LNCaP clone FGC (cell line): ENCODE measurements at places on chromosomes 3 and 15.

- no peak for DNase-seq
Observed at GRCh38 chr3:52495777-52496602, 852 bp downstream of the STAB1 start.

DNA sequence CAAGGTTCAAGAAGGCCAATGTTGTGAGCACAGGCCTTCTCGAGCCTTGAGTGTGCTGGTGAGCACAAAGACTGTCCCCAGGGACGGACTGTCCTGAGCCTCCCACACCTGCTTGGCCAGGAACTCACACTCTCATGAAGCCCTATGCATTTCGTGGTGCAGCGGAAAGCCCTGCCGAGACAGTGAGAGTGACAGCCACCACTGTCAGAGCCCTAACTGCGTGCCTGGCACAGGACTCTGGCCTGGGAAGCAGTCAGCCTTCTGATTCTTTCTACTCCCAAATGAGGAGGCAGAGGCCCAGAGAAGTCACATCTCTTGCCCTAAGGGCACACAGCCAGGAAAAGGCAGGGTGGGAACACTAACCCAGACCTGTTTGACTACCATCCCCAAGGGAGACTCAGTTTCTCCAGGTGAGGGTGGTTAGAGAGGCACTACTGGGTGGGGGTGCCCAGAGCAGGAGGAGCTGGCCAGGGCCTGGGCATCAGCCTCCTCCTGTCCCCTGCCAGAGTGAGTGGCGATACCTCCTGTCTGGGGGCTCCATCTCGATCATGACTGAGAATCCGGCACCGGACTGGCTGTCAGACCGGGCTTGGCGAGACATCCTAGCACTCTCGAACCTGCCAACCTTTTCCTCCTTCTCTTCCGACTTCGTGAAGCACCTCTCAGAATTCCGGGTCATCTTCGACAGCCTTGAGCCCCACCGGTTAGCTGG, 50.8 kb downstream of the SEMA3G start:
- no peak for DNase-seq

- DNase-seq = peak; percentile 22
Observed at GRCh38 chr15:94324117-94324826, 92.9 kb downstream of the MCTP2 start.

- no peak for DNase-seq
Observed at GRCh38 chr3:88668180-88668579, 439.2 kb upstream of the EPHA3 start.

DNA sequence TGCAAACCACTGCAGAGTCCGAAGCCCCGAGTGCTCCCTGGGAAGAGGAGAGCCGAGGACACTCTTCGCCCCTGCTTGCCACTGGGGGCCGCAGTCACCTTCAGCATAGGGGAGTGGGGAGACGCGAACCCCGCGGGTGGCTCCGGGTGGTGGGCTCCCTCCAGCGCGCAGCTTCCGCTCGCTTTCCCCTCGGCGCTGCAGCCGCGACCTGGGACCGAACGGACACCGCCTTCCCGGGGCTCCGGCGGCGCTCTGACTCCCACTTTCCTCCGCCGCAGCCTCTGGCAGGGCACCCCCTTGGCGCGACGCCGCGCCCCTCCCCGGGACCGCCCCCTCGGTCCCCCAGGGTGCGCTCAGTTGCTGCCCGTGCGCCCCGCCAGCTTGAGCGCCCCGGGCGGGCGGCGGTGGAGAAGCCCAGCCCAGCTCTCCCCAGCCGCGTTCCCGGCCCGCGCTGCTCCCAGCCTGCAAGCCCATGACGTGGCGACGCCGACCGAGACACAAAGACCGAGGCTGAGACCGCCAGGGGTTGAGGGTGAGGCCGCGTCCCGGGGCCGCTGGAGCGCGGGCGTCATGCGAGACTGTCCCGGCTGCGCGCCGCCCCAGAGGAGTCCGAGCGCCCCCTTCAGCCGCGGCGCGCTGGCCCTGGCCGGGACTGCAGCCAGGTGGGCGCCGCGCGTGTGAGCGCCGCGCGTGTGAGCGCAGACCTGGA, at the start of gene MINAR1:
MINAR1 (plus strand) TSS at position 701 of the 709 bp plus-strand sequence. CDS start 23,812 bp downstream, outside the sequence.
- DNase-seq = no peak

DNA sequence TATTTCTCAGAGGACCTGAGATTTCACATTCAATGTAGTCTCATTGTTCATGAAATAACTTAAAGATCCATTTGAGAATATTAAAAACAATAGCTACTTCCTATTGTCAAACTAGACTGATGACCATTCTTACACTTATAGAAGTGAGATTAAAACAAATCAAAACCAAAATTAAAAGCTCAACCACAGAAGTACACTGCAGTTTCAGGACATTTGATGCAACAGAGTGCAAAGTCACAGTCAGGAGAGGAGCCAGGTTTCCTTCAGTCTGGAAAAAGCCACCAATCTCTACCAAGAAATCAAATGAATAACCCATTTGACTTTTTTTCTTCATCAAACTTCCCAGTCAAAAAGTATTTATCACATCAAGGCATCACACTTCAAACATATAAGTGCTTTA, 5.5 kb downstream of the CCPG1 start:
- no peak for DNase-seq

GRCh38 chr3:50472958-50473357, 30.5 kb downstream of the CACNA2D2 start:
- no peak for DNase-seq

GRCh38 chr15:50164458-50164857, 17.5 kb upstream of the SLC27A2 start:
- peak; percentile 48 for DNase-seq

- DNase-seq = peak; percentile 92
Observed at GRCh38 chr3:177813322-177813721, 616.0 kb upstream of the TBL1XR1 start.

- peak; percentile 14 for DNase-seq
Observed at GRCh38 chr3:14548321-14548729, 8.2 kb upstream of the GRIP2 start.

DNA sequence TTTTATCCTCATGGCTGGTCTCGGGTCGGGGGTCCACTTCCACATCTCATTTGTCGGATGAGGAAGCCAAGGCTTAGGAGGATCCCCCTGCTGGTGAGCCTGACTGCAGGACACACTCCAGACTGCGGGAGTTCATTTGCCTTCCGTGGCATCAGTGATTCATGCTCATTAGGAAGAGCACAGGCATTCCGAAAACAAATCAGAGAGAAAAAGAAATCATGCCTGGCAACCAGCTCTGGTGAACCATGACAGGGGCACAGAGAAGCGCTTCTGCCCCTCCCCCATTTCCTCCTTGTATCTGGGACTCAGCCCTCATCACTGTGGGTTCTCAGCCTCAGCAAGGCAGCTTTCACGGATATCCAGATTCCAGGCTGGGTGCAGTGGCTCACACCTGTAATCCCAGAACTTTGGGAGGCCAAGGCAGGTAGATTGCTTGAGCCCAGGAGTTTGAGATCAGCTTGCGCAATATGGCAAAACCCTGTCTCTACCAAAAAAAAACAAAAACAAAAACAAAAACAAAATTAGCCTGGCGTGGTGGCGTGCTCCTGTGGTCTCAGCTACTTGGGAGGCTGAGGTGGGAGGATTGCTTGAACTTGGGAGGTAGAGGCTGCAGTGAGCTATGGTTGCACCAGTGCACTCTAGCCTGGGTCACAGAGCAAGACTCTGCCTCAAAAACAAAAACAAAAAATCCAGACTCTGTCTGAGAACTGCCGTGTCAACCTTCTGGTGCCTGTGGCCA, 28.4 kb downstream of the IRAK2 start:
- DNase-seq = no peak

GRCh38 chr15:70348226-70348543, 250.5 kb upstream of the TLE3 start:
- no peak for DNase-seq

GRCh38 chr3:54877730-54878129, 50.1 kb downstream of the LRTM1 start:
- no peak for DNase-seq

GRCh38 chr3:18425641-18426257, 610 bp upstream of the SATB1 start:
- DNase-seq = no peak

DNA sequence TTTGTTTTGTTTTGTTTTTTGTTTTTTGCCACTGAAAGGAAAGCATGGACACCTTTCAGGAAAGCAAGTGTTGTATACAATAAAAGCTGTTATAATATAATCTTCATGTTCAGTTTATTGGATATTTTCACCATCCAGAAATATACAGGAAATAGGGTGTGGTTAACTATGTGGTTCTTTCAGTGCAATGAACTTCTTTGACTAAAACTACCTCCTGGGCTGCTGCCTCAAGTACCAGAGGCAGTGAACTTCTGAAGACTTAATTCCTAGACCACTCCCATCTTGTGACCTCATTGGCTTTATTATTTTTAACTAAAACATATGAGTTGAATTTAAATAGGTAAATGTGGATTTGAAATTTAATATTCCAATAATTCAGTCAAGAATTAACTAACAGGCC, 27.1 kb upstream of the TBL1XR1 start:
- DNase-seq = no peak

GRCh38 chr3:20232906-20233780, 47.1 kb upstream of the SGO1 start:
- no peak for DNase-seq

- DNase-seq = no peak
Observed at GRCh38 chr3:46624975-46625490, 12.7 kb downstream of the FAM240A start.

DNA sequence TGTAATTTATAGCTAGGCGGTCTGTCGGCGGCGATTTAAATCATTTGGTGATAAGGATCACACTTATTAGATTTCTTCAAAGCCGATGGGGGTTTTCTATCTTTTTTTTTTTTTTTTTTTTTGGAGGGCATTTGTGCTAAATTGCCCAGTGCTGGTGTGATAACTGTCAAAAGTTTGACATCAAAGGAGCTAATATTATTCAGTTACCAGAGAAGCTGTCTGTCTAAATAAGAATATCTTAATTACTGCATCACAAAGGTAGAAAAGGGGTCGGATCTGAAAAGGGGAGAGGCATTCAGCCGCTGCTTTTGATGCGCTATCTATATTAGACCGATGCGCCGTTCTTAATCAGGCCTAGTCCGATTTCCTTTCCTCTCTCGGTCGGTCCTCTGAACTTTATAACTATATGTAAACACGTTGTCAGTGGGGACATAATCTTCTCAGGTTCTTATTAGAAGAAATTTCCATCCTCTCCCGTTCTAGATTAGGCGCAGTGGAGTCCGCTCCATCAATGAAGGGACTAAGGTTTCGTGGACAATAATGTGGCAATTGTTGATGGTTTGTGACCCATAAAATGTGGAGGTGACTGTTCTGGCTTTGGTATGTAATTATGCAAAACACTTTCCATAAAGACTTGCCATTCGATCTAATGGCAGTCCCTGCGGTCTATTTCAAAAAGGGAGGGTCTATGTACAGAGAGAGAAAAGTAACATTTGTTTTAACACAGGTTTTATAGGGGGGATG, 31.7 kb downstream of the NR2F2 start:
- DNase-seq = no peak

- DNase-seq = no peak
Observed at GRCh38 chr3:32200992-32201758, 37.3 kb upstream of the CMTM8 start.

GRCh38 chr3:130789782-130790322, 43.2 kb upstream of the PIK3R4 start:
- DNase-seq = no peak

- DNase-seq = no peak
Observed at GRCh38 chr3:127689266-127689860, 16.6 kb downstream of the ABTB1 start.

DNA sequence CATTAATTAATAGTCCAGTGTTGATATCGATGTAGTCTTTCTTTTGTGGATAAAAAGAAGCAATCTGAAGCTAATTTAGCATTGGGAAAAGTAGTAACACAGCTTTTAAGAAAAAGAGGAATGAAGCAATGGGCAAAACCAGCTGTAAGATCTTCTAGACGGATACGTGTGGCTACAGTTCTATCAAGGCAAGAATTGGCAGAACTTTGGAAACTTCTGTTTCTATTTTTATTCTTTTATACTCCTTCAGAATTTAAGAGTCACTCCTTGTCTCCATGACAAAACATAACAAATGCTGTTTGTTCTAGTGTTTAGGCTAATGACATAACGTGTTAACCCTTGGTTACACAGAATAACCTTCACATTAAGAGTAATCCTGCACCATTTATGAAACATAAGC, 289.2 kb downstream of the ROBO2 start:
- no peak for DNase-seq

DNA sequence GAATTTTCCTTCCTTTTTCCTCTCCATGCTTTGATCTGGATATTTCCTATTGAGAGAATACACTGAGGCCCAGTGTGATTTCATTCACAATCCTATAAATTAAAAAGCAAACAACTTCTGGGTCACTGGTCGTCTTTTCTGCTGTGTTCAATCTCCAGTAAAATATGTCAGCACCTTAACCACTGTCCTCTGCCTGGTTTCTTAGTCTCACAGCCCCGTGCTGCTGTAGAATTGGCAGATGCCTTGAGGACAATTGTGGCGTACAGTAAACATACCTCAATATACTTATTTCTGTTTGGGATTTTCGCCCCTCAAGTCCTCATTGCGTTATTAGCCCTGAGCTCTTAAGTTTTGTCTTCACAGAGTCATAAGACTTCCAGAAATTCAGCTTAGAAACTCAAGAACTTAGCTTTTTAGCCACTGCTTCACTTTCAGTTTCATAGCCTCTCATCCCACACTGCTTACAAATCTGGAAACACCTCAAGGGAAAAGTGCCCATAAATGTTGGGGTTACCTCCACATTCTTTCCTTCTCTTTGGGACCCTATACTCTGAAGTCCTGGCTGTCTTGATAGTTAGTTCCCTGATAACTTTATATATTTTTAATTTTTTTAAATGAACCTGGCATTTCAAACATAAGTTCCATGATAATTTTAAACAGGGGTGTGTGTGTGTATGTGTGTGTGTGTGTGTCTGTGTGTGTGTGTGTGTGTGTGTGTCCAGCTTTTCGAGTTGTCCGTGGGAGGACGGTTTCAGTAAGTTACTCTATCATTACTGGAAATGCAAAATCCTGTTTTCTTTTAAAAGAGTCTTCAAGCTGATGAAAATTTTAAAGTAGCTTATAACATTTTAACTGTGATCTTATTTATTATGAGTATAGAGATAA, 238.4 kb upstream of the CTDSPL start:
- peak; percentile 58 for DNase-seq

- peak; percentile 90 for DNase-seq
Observed at GRCh38 chr3:23959135-23959900, 14.2 kb downstream of the NR1D2 start.

GRCh38 chr15:28885630-28886430, at the start of gene APBA2:
Gene APBA2, plus strand, starts transcription at chr15:28885974. Its CDS starts 167,911 bp downstream, at chr15:29053885.
- no peak for DNase-seq

- no peak for DNase-seq
Observed at GRCh38 chr3:140845882-140846281, 95.8 kb upstream of the SLC25A36 start.

GRCh38 chr15:41792000-41792637, 17.8 kb downstream of the MAPKBP1 start:
- DNase-seq = no peak

DNA sequence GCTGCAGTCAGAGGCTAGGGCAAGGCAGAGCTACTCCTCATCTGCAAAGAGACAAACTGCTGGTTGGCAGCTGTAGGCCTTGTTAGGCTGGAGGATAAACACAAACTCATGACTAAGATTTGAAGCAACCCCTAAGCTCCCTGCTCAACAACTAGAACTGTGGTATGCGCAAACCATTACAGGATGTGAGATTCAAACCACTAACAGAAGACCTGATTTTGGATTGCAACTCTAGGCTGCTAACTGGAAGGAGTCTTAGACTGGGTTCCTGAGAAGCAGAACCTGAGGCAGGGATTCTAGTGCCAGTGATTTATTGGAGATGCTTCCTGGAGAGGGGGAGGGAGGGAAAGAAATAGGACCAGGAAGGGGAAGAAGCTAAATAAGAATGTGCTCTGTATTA, 22.5 kb downstream of the CCR4 start:
- DNase-seq = no peak

GRCh38 chr3:58688574-58688973, 22.0 kb upstream of the FAM3D start:
- DNase-seq = no peak
